ENCODE measurements at places on chromosomes 12 and 14.

GRCh38 chr14:96638041-96638855 is 136.1 kb downstream of the PAPOLA start:
- DNase-seq, result no peak

DNA sequence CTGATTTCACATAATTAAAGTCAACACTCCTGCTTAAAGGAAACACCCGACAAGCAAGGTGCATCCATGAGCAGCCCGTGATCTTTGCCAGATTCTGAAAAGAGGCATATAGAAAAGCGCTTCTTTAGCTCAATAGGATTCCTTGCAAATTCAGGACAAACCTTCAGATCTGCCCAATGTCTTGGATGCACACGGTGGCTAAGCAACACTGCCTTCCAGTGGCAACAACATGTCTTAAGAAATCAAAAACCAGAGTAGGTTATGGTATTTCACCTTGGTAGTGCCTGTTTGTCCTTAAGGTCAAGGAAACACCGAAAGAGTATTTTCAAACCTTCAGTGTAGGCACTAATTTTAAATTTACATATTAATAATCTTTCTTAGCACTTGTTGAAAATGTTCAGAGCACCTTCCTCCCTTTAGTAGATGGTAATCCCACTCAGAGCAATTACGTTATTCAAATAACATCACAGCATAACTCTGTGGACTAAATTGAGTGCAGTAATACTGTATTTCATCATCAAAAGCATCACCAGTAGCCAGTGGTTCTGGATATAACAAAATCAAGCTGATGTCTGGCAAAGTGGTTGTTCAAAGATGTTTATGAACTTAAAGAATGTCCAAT is 58.0 kb upstream of the CDKN3 start:
- no peak for DNase-seq

DNA sequence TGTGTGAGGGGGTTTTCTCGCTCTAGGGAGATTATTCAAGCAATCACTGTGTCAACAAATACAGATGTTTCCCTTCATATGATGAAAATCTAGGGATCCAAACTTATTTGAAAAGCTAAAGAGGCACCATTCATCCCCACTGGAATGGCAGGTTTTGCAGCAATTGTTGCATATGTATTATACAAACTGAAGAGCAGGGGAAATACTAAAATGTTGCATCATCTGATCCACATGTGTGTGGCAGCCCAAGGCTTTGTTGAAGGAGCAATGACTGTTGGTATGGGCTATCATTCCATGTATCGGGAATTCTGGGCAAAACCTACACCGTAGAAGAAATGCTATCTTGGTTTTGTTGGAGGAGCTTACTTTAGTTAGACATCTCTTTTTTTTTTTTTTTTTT is 4.1 kb upstream of the PRPF40B start:
- DNase-seq, result no peak

- DNase-seq, result no peak
These were observed 75.9 kb downstream of the DUSP16 start for GRCh38 chr12:12486661-12487240.

DNA sequence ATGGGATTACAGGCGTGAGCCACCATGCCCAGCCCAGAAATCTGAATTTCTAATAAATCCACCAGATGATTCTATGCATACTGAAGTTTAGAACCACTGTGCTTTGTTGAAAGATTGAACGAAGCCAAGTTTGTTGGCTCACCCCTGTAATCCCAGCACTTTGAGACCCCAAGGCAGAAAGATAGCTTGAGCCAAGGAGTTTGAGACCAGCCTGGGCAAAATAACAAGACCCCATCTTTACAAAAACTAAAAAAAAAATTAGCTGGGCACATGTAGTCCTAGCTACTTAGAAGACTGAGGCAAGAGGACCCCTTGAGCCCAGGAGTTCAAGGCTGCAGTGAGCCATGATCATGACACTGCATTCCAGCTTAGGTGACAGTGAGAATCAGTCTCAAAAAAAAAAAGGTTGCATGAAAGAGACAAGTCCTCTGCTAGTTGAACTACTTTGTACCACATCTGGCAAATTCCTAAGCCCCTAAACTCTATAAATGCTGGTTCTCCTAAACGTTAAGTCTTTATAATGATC is 1.7 kb upstream of the ABHD4 start:
- DNase-seq, result no peak

DNA sequence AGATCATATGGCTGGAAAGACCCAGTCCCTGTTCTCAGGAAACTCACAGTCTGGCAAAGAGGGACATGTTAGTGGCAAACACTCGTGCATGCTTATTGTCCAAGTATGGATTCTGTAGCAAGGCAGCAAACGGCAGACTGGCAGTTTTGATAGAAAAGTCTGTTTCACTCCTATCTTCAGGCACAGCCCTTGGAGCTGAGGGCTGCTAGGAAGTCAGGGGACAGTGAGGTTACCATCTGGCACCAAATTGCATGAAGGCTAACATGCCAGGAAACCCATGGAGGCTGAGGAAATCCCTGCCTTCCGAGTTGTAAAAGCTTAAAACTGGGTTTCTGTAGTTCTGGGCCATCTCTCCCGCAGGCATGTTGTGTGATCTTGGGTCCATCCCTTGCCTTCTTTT is 32.9 kb downstream of the CALM1 start:
- no peak for DNase-seq

- no peak for DNase-seq
These were observed 147.6 kb downstream of the NDUFA12 start for GRCh38 chr12:94855853-94856252.

DNA sequence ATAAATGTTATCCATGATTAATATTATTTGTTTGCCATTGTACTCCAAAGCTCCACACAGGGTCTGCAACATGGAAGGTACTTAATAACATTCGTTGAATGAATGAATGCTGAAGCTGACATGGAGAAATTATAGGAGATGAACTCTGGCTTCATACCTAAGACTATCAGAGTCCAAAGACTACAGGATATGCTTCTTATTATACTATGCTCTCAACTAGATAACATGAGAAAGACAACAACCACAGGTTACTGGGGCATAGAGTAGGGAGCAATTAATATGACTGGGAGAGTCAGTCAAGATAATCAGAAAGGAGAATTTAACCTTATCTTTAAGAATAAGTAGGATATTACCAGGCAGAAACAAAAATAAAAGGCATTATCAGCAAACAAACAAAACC is 236.3 kb upstream of the SOX5 start:
- DNase-seq, result no peak

DNA sequence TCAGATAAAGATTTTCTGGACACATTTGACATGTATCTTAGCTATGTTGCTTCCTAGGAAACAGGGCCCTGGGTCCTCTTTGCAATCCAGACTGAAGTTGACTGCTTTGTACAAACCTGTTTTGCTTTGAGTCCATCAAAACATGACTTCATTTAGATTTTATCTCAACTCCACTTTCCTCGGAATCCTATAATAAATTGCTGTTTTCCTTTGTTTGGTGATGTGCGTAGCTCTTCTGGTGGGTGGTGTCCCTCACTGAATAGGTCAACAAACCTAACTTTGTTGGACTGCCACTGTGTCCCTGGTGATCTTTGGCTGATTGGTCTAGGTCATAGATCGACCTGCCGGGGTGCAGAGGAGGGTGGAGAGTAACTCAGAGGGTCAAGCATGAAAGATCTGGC is 735 bp upstream of the P2RX7 start:
- DNase-seq, result no peak

- no peak for DNase-seq
These were observed 39.5 kb upstream of the NT5DC3 start for GRCh38 chr12:103880299-103881142.

- no peak for DNase-seq
These were observed 20.7 kb downstream of the PRPF40B start for GRCh38 chr12:49643961-49644619.

- no peak for DNase-seq
These were observed 165.8 kb downstream of the CALM1 start for GRCh38 chr14:90562652-90563051.

DNA sequence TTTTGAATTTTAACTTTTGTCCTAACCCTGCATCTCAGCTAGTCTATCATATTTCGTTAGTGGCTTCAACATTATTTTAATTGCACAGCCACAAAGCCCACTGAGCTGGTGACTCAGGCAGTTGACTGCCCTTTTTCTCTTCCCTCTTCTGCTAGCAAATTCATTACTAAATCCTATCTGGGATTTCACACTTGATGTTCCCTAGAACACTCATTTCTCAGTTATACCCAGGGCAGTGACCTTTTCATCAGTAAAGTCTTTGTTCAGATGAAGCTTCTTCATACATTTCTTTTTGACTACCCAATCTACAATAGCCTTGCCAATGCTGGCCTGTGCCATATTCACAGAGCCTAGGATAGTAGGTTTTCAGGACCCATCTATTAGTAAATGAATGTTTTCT is 107.0 kb downstream of the ATXN7L3B start:
- DNase-seq, result no peak

DNA sequence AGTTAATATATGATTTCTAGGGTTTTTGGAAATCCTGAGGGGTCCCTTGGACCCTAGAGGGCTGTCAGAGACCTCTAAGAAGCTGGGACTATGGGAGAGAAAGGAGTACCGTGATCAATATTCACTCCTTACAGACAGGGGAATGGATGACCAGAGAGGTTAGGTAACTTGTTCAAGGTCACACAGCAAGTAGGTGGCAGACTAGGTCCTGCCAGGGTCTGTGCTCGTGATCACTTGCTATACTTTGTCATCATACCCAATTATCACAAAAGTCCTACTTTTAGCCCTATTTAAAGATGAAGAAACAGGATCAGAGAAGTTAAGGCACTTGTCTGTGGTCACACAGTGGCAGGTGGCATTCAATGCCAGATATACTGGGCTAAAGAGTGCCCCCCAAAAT is 42.9 kb downstream of the WSCD2 start:
- no peak for DNase-seq

DNA sequence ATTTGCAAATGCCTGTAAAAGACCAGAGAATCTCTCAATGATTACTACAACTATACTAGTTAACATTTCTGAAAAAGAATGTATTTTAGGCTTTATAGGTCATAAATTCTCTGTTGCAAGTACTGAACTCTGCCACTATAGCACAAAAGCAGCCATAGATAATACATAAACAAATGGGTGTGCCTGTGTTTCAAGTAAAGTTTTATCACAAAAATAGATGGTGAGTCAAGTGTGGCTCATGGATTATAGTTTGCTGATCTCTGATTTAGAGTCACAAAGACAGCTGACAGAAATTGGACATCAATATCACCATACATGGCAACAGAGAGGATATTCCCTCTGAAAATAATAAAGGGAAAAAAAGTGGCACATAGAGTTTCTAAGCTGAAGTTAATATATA is 68.1 kb downstream of the FSCB start:
- DNase-seq, result no peak

- no peak for DNase-seq
These were observed 9.2 kb downstream of the MED21 start for GRCh38 chr12:27031531-27031930.

DNA sequence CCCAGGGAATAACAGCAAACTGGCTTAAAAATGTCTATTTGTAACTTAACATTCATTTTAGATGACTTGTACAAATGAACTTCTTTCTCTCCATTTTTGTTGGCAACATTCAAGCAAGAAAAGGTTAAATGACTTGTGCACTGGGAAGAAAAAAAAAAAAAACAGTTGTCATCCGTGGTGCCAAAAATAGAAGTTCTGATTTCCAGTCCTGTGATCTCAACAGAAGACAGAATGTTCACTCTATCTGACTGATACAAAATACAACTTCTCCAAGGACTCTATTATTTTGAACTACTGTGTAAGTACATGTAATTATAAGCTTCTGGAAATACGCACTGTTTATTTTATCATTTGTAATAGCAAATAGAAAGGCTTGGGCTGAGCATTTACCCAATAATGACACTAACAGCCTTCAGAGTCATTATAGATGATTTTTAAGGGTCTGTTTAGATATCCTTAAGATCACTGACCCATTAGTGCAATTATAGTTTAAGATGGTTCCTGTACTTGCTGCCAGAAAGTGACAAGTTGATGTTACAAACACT is 59.9 kb downstream of the LIN7A start:
- no peak for DNase-seq

- no peak for DNase-seq
These were observed 76.5 kb downstream of the TRMT5 start for GRCh38 chr14:60904381-60904780.

DNA sequence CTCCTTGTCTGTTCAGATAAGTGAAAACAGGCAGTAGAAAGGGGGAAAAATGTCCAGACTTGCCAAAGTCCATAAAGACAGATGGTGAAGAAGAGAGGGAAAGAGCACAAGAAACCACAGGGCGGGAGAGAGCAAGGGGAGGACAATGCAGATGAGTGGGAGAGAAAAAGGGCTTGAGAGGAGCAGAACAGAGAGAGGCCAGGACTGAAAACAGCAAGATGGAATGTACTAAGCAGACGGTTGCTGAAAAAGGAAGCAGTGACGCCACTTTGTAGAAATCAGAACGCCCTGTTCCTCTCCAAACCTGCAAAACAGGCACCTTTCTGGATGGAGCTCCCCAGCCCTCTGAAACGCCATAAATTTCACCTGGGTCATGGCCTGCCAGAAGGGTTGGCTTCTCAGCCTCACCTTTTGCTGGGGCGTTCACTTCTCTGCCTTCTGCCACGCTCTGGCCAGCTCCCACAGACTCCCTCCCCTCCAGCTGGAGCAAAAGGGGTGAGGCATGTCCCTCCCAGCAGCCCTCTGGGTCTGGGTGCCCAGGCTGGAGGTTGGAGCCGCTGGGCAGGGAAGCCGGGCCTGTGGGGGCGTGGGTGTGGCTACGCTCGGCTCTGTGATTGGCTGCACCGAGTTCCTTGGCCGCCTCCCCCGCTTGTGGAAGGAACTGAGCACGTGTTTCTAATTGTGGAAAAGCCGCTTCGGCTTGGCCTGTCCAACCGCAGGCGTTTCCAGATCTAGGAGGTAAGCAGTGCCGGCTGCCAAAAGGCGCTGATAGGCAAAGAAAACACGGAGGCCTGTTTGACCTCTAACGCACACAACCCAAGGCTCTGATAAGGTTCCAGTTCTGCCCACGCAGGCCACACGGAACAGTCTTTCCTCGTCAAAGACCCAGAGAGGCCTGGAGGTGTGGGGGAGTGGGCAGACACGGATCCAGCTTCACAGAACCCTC is 29.3 kb downstream of the SLC7A8 start:
- DNase-seq, result peak; percentile 80

- no peak for DNase-seq
These were observed 283.0 kb upstream of the RTL1 start for GRCh38 chr14:101186544-101186943.

DNA sequence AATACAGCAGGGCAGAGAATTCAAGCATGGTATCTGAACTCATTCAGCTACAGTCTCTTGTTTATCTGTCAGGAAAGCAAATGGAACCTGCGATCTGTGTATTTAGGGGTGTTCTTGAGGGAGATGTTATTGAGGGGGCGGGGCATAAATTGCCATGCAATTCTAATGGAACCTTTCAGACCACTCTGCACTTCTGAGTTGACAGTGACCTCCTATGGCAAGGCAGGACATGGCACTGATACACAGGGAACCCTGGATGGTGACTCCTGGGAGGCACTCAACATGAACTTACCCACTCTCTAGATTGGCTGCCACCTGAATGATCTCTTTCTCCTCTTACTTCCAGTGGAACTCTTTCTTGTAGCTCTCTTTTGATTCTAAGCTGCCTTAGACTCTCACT is 787.3 kb downstream of the VRK1 start:
- DNase-seq, result no peak

GRCh38 chr14:72480464-72481243 is 413.2 kb downstream of the DPF3 start:
- no peak for DNase-seq

Data from H1 (cell line).